ENCODE measurements at places on chromosomes 4 and X. TPM values are rescaled to one million over a fixed set of nuclear protein-coding genes. Genes with fewer than 3 reads are reported as not detected.

Gene SLIT2
- 4.9 TPM for polyA plus RNA-seq

Gene SUPT20HL2
- polyA plus RNA-seq, result 0.08 TPM

Gene SCML1
- polyA plus RNA-seq, result 4.8 TPM

Gene GABRB1
- 0.26 TPM for polyA plus RNA-seq

Gene REPS2
- 1.2 TPM for polyA plus RNA-seq

Gene TMEM31
- 0.60 TPM for polyA plus RNA-seq

Data from GM23338 (cell line).